ENCODE measurements at places on chromosomes 1 and 21.
A peak's percentile ranks its signal among the peaks of the same experiment; 100 is the strongest.

DNA sequence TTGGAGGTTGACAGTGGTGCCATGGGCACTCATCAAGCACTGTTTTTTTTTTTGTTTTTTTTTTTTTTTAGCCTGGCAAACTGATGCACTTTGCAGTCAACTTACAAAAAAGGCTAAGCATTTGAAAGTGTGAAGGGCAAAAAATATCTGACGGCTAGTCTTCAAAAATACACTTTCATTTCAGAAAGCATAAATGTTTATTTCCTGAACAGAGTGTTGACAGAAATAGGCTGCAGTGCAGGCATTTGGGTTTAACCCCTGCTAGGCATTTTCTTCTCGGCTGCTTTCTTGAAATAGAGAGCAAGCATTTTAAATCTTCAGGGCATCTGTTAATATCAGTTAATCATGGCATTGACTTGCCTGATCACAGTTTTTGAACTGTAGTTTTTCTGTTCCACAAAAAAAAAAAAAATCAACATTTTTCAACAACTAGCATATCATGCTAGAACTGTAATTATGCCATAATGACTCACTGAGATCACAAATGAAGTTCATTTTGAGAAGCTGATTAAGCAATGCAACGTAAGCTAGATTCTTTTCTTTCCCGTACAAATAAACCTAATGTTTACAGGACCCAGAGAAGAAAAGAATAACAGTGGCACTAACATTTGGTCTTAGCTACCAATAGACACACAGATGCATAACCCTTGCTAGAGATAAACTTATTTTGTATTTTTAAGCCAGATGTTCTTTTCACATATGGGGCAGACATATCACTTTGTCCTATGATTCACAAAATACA, 100.4 kb upstream of the USH2A start:
- DNase-seq: no peak

DNA sequence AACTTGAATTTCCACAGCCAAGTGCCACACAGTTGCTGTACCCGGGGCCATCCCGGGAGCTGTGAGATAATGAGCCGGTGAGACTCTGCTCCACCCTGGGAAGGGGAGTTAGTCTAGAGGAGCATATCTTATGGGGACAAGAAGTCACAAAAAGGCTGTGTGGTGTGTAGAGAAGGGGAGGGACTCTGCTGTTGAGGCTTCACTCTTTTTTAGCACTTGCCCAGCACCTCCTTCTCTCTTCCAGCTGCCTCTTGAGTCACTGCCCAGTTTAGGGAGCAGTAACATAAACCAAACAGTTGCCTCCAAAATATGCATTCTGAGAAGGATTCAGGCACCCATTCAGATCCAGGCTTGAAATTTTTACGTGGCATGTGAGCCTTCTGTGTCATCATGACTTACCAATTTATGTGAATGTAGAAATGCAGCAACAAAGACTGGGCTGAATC, 744 bp upstream of the WDR26 start:
- DNase-seq: peak; percentile 66

DNA sequence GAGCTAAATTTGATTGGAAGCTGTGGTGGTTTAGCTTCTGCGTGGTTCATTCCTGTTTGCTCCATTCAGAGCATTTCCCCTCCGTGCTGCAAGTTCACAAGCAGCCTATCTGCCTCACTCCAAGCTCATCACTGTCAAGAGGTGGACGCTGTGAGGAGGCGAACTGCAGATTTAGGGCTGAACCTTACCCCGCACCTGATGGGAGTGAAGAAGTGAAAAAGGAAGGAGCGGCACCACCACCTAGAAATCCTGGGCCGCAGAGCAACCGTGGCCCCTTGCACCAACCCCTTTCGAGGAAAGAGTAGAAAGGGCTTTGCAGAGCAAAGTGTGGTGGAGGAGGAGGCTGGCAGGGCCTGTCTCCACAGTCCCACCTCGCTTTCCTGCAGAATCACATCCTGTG, 117.4 kb downstream of the IER5 start:
- DNase-seq: no peak

GRCh38 chr1:238111081-238111480, 220.4 kb upstream of the ZP4 start:
- DNase-seq: no peak

DNA sequence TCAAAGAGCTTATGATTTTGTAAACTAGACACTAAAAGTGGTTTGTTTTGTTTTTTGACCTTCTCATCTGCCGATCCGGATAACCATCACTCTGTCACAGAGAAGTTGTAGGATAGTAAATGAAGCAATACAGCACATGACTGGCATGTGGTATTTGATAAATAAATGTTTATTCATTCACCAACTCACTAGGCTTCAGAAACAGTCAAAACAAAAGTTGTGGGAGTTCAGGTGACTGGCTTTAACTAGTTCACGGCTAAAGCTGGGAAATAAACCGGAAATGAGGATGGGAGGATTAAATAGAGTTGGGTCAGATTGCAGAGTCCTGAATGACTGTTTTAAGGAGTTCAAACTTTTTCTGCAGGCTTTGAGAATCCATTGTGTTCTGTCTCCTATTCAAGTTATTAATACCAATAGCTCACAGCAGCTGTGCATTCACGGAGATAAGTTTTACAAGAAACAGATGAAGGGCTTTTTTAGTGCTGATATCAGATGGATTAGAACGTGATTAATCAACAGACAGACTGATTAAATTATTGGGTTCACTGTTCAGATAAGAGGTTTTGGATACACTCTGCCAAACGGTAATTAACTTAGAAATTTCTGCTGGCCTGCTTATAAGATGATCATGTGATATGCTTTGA, 463.3 kb downstream of the DPYD start:
- DNase-seq: no peak

- DNase-seq: no peak
These were observed 165.3 kb downstream of the TNFSF18 start for GRCh38 chr1:172885411-172885810.

- DNase-seq: no peak
These were observed 59.6 kb downstream of the VPS26C start for GRCh38 chr21:37207441-37208009.

GRCh38 chr1:247324204-247324787, 7.4 kb downstream of the ZNF496 start:
- no peak for DNase-seq

- no peak for DNase-seq
These were observed 6.3 kb upstream of the FOXD2 start for GRCh38 chr1:47431534-47431933.

GRCh38 chr1:241817956-241818612, 29.9 kb upstream of the EXO1 start:
- DNase-seq: no peak

- no peak for DNase-seq
These were observed 169.3 kb upstream of the ETV3 start for GRCh38 chr1:157307491-157307890.

- DNase-seq: peak; percentile 46
These were observed 7.7 kb upstream of the LMNA start for GRCh38 chr1:156106624-156107488.

DNA sequence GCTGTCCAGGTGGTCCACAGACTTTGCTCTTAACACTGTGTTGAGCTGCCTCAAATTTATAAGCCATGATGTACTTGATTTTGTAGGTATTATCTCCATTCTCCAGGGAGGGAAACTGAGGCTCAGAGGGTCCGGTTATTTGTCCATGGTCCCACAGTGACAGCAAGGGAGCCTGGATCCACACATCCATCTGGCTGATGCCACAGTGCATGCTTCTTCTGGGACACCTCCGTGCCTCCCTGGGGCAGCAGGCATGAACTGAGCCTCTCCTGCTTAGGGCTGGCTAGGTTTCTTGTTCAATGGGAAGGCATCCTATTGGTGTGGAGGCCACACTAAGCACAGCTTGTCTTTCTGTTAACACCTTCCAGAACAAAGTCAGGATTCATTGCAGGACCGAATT, 317.3 kb downstream of the AJAP1 start:
- no peak for DNase-seq

DNA sequence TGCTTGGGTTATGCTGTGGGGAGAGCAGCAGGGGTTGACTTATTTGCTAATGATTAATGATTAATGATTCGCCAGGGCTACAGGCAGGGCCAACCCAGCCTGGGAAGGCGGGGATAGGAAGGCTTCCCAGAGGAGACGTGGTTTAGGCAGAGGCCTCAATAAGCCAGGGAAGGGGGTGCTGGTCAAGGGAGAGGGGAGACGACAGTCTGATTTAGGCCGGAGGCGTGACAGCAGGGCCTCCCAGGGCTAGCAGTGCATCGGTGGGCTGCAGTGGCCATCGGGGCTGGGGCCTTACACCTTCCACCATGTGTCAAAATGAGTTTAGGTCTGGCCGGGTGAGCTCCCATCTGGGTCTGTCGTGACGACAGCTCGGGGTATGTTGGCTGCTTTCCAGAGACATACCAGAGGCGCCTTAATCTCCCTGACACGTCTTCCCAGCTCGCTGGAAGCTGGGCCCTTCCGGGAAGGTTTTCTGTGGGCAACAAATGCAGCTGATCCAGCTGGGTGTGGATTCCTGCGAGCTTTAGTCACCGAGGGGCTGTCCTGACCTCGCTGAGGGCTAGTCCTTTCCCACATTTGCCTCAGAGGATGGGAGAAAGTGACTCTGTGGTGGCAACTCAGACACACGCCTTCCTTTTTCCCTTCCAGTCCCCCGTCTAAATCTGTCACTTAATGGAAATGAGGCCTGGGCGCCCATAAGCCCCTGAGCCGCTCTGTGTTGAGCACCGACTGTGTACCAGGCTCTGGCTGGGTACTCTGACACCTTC, 3.7 kb upstream of the SLC1A7 start:
- DNase-seq: no peak

- no peak for DNase-seq
These were observed 197.2 kb downstream of the ADSS2 start for GRCh38 chr1:244254467-244254866.

- DNase-seq: peak; percentile 36
These were observed 19.9 kb upstream of the UBE2U start for GRCh38 chr1:64183395-64184002.

DNA sequence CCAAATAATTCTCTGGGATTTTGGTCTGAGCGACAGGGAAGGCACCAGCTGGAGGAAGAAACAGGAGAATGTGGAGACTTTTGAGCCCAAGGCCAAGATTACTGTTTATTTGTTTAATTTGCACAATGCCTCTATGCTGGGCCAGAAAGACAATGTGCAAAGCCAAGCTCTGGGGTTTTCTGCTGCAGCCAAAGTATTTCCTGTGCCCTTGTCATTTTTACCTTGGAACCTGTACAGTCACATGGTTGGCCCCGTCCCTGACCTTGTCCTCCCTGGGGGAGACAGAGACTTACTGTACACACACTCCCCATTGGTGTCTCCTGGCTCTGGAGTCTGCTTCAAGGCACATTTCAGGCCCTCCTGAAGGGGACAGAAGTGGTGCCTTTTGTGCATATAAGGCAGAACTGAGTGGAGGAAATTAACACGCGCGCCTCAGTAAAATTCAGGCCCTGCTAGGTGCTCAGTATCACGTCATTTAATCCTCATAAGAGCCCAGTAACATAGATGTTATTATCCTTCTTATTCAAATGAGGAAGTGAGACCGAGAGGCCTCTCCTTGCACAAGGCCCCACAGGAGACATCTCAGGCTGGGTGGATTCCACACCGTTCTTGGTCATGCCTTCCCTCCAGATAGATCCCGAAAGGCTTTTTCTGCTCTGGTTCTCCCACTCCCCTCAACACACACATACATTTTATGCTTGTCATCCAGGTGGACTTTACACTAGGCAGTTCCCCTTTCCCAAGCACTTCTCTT, 21.1 kb downstream of the C1orf115 start:
- no peak for DNase-seq

GRCh38 chr1:162003830-162004215, 19.8 kb downstream of the OLFML2B start:
- DNase-seq: no peak

GRCh38 chr1:72283022-72283306, 625 bp upstream of the NEGR1 start:
- DNase-seq: no peak

DNA sequence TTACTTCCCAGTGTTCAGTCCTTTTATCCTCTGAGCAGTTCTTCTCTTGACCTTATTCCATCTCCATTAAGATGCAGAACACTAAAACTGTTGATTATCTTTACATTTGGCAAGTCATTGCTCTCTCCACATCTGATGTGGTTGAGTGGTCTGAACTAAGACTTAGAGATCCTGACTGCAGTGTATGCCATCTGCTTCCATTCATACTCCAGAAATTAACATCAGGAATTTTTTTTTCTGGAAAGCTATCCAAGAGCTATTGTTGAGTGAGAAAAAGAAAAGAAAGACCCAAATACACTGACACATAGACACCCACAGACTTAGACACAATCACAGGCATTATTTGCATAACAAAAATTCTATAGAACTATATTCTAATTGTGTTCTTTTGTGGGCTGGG, 3.7 kb upstream of the TRIM62 start:
- no peak for DNase-seq

DNA sequence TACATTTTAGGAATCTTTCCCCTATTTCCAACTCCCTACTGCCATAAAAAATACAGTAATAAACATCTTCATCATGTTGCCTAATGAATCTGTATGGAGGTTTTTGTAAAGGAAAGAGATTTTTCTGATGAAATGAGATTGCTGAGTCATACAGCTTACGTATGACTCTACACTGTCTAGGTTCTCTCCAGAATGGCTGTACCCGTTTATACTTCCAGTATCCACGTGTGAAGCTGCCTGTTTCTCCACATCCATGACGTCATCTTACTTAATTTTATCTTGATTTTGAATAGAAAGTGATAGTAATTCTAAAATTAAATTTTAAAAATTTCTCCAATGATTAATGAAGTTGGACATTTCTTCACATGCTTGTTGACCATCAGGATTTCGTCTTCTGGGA, 103.7 kb downstream of the COQ8A start:
- DNase-seq: no peak

DNA sequence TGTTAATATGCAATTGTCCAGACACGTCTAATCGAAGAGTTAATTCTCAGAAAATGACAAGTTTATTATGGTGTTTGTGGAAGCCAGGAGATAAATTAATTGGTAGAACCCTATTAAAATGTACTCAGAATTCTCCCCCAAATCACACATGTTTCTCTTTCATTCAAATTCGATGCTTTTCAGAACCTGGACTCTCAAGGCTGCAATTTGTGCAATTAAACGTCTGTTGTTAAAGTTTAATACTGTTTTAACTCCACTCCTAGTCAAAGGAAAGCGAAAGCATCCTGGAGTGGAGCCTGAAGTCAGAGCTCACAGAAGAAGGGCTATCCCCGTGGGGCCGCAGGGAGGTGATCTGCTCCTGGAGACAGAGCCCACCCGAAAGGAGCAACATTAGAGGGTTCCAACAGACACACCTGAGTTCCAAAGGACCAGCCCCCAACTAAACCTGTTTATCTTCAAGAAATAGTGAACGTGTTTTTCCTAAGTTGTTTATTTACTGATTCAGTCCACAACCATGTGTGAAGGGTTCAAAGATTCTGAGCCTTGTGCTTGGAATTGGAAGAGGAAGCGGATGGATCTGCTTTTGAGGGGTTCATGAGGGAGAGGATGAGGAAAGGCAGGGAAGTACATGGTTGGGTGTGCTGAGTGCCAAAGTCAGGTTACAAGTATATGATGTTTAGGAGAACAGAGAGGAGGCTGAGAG, 68.0 kb upstream of the AKT3 start:
- no peak for DNase-seq

- DNase-seq: no peak
These were observed 15.3 kb downstream of the RCAN1 start for GRCh38 chr21:34599534-34600101.
